ENCODE measurements at places on chromosomes 1 and 21.

DNA sequence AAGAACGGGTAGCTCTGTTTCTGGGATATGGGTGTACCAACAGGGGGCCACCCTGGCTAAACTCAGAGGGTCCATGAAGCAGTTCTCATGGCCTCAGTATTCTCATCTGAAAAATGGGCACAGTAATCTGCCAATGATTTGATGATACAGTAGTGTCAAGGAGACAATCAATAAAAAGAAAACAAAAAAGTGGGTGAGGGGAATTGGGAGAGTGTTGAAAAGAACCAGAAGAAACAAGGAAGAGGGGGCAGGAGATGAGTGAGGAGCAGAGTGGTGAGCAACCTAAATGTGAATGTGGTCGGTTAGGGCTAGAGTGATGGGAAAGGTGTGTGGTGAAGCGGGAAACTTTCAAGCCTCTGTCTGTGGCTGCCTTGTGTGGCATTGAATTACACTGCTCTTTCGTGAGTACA lies 2.0 kb downstream of the SLAMF7 start:
- DNase-seq = no peak

GRCh38 chr1:151059109-151060006 lies at the start of gene CDC42SE1:
Gene CDC42SE1, minus strand, starts transcription at chr1:151059622. Its CDS starts 3,892 bp downstream, at chr1:151055730.
- peak; percentile 81 for DNase-seq

- DNase-seq = no peak
Observed at GRCh38 chr1:203764105-203765028, 616 bp upstream of the LAX1 start.

GRCh38 chr1:245052258-245052657 lies 102.5 kb upstream of the KIF26B start:
- no peak for DNase-seq

DNA sequence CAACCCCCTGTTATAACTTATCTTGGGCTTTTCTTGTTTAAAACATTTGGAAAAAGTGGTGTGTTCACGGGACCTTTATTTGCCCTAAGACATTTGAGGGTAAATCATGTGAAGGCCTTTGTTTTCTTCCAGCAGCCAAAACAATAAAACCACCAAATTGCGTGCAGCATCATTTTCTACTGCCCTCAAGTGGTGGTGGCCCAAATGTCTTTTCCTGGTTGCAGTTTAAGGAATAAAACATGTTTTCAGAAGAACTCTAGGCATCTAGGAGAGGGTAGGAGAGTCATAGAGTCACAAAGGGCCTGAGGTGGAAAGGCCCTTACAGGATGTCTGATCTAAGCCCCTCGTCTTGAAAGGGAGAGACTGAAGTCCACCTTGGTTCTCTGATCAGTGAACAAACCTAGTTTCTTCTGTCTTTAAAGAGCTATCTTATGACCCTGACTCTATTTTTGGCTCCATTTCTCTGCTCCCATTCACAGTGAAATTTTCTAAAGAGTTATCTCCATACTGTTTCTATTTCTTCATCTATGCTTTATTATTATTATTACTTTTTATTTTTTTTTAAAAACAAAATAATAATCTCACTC lies 16.0 kb upstream of the EPS15 start:
- DNase-seq = peak; percentile 54

GRCh38 chr1:160206036-160206389 lies 829 bp downstream of the PEA15 start:
- peak; percentile 37 for DNase-seq

GRCh38 chr1:151012684-151013471 lies 4.6 kb downstream of the PRUNE1 start:
- no peak for DNase-seq

GRCh38 chr21:45064618-45065399 lies 9.6 kb upstream of the ADARB1 start:
- no peak for DNase-seq

DNA sequence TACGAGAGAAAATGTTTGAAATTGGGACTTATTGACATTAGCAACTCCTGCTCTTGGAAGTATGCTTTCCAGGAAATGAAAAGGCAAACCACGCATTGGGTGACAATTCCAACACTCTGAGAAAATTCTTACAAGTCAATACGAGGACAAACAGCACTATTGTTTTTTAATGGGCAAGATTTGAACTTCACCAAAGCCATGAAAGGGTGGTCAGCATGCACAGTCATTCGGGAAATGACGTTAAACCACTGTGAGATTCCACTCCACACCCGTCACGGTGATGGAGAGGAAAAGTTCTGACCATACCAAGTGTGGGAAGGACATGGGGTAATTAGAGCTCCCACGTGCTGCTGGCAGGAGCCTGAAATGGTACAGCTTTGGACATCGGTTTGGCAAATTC lies 12.2 kb upstream of the PRXL2B start:
- DNase-seq = no peak

Measured in body of pancreas (tissue), 4 donors.